Erythroblast (primary cell): ENCODE measurements at places on chromosomes 7 and 10.

- no peak for DNase-seq
These were observed 92.3 kb upstream of the ZNF438 start for GRCh38 chr10:31123946-31124345.

- DNase-seq: no peak
These were observed 8.0 kb upstream of the CSTF2T start for GRCh38 chr10:51707392-51707791.

GRCh38 chr7:148709014-148709413 lies 10.3 kb downstream of the CUL1 start:
- DNase-seq: no peak

- no peak for DNase-seq
These were observed 111.3 kb downstream of the POU6F2 start for GRCh38 chr7:39088730-39089593.

GRCh38 chr7:1343551-1343950 lies 110.9 kb downstream of the UNCX start:
- no peak for DNase-seq

- no peak for DNase-seq
These were observed 549.1 kb downstream of the XPNPEP1 start for GRCh38 chr10:109374215-109374614.

GRCh38 chr7:42768045-42768444 lies 143.8 kb downstream of the C7orf25 start:
- no peak for DNase-seq

GRCh38 chr10:52615756-52616394 lies 156.7 kb downstream of the MBL2 start:
- DNase-seq: no peak

DNA sequence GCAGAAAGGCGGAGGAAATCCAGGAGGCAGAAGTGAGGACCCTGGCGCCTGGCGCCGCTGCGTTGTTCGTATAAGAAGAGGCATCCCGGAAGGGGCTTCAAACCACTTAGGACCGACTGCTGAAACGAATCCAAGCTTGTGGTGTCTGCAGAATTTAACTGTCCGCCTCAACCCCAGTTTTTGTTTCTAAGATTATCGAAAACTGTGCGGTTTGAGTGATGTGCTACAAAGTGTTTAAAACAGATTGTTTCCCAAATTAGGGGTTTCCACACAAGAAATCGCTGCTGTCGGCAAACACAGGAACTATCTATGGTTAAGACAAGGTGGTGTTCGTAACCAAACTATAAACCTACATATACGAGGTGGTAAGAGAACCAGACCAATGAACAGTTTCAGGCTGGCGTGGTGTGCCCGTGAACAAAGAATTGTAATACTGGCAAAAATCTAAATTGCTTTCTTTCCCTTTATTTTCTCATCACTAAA lies 835 bp upstream of the DGKI start:
- DNase-seq: no peak

GRCh38 chr10:63633677-63634487 lies 112.7 kb downstream of the REEP3 start:
- DNase-seq: peak; percentile 52

GRCh38 chr7:144063710-144064109 lies 5.9 kb upstream of the OR2A25 start:
- DNase-seq: peak; percentile 47

- peak; percentile 61 for DNase-seq
These were observed 14.8 kb downstream of the ZSCAN25 start for GRCh38 chr7:99631295-99632109.

GRCh38 chr10:90930971-90931871 lies 10.3 kb upstream of the ANKRD1 start:
- no peak for DNase-seq

DNA sequence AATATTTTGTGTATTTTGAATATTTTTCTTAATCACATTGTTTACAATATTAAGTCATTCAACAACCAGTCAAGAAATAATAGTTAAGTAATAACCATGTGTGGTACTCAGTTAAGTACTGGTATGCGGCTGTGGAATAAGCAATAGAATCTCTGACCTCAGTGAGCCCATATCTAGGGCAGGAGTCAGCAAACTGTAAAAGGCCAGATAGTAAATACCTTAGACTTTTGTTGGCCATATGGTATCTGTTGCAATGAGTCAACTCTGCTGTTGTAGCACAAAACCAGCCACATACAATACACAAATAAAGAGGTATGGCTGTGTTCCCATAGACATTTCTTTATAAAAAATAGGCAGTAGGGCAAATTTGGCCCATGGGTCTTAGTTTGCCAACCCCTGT lies 311.6 kb upstream of the SEMA3A start:
- DNase-seq: no peak
